Stimulated activated CD8-positive, alpha-beta memory T cell treated with anti-CD3 and anti-CD28 coated beads, Interleukin-15, amount 100 ng/mL, for 4 hours (primary cell): ENCODE measurements at places on chromosomes 7 and 10.

GRCh38 chr7:3486841-3487240 lies 185.8 kb downstream of the SDK1 start:
- no peak for DNase-seq

GRCh38 chr10:51861051-51861450 lies 161.7 kb upstream of the CSTF2T start:
- DNase-seq: no peak

GRCh38 chr10:45555795-45556194 lies 116.8 kb downstream of the ZFAND4 start:
- DNase-seq: no peak

DNA sequence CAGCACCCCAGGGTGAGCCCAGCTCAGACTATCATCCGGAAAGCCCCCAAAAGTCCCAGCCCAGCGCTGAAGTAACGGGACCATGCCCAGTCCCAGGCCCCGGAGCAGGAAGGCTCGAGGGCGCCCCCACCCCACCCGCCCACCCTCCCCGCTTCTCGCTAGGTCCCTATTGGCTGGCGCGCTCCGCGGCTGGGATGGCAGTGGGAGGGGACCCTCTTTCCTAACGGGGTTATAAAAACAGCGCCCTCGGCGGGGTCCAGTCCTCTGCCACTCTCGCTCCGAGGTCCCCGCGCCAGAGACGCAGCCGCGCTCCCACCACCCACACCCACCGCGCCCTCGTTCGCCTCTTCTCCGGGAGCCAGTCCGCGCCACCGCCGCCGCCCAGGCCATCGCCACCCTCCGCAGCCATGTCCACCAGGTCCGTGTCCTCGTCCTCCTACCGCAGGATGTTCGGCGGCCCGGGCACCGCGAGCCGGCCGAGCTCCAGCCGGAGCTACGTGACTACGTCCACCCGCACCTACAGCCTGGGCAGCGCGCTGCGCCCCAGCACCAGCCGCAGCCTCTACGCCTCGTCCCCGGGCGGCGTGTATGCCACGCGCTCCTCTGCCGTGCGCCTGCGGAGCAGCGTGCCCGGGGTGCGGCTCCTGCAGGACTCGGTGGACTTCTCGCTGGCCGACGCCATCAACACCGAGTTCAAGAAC lies 1.1 kb downstream of the VIM start:
- DNase-seq: peak; percentile 72

DNA sequence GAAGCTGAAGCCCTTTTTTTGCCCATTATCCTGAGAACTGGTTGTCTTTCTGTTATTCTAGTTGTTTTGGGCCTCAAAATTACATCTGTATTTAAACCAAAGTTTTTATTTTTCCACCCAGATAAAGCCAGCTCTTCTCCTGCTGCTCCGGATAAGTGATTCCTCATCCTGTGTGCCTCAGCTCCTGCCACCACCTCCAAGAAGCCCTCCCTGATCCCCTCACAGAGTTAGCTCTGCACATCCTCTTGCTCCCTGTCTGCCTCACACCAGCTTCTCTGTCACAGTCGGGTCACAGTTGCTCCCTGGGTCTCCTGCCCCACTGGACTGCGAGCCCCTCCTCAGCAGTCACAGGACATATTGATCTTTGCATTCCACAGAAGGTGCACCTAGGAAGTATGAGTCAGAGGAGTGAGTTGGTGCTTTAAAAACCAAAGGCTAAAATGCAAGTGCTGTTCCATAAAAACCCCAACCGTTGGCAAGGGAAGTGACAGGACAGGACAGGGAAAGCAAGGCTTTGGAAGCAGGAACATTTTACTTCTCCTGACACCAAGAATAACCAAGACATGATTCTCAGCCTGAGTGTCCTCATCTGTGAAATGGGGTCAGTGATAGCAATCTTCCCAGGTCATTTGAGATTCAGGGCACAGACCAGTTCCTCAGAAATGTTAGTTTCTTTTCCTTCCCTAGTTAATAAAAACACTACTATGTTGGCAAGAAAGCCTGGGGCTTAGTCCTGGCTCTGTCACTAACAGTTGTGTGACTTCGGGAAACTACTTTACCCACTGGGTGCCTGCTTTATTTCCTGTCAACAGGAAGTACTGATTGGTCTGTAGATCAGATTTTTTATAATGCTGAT lies 36.5 kb upstream of the EEPD1 start:
- no peak for DNase-seq

- no peak for DNase-seq
Measured at GRCh38 chr10:83607959-83608745, 531.2 kb upstream of the GHITM start.

DNA sequence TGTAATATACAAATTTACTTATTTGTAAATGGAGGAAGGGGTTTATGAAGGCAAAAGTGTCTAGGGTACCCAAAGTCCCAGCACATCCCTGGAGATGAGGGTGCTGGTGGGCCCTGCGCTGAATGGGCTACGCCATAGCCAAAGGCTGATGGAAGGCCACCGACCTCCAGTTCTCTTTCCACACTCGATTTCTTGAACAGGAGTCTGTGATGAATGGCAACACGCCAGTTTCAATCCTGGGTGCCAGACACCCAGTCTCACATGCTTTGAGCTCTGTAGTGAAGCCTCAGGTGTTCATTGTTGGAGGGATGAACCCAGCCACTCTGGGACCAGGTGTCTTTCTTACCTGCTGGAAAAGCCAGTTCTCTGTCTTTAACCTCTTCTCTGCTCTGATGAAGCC lies 752 bp downstream of the LRMDA start:
- DNase-seq: no peak

DNA sequence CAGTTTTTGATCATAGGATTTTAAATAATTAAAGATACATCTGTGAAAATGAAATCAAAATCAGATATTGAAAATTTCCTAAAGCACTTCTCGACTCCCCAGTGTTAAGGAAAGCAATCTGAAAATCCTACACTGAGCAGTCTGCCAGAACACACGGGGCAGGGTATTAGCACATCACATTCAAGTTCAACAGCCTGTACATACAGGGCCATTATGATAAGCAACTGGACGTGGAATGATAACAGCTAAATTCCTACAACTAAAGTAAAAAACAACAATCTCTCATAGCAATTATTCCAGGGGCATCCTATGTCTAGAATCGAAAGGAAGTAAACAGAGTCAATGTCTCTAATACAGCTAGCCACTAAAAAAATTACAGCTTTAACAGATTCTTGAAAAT lies 31.7 kb downstream of the TRDMT1 start:
- no peak for DNase-seq

DNA sequence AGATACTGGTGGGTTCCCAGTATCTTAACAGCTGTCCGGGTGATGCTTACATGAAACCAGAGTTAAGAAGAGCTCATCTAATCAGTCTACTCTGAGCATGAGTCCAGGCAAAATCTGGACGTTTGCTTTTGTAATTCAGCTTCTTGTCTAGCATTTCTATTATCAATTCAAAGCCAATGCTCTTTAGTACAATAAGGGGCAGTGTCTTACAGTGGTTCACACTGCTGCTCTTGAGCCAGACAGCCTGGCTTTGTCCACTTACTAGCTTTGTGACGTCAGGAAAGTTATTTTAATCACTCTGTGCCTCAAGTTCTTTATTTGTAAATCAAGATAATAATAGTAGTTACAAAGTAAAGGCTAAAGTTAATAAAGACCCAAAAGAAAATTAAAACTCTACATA lies 227.3 kb upstream of the TCF7L2 start:
- no peak for DNase-seq

DNA sequence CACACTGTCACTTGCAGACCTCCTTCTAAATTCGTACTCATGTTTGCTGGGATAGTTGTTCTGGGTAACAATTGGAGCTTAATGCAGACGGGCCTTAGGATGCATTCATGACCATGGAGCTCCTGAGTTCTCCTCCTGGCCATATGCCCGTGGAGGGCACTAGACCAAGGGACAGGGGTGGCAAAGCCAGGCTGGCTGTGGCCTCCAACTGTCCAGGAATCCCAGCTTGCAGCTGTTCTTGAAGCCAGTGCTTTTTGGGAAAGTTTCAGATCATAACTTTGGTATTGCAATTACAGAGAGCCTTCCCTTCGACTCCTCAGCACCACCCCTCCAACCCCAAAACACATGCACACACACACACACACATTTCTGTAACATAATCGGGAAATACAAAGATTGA lies 30.6 kb downstream of the ANTXRL start:
- no peak for DNase-seq

DNA sequence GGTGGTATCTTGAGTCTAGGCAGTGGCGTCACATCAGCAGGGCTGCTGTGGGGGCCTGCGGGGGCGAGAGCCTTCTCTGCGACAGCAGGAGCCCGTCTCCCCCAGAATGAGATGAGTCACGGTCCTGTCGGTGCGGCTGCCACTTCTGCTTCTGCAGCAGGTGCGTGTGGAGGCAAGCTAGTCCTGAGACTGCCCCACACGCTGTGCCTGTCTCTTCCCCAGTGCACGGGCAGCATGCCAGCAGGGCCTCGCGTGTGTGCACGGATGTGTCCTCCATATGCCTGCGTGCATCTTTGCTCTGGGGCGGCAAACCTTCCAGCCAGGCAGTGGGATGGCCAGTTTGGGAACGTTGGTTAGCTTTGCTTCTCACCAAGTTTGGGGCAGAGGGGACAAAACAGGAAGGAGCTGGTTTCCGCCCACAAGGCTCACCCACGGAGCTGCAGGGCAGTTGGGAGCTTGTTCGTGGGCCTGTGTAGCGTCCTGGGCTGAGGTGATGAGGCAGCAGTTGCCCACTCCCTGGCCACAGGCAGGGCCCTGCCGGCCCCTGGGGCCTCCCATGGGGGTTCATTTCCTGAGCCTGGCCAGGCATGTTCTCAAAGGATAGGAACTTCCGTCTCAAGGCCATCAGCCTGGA lies 60.8 kb upstream of the PPIF start:
- DNase-seq: peak; percentile 79

GRCh38 chr10:75335983-75336382 lies 65.6 kb downstream of the ZNF503 start:
- DNase-seq: no peak

- DNase-seq: no peak
Measured at GRCh38 chr7:44733708-44734481, 14.8 kb upstream of the ZMIZ2 start.

DNA sequence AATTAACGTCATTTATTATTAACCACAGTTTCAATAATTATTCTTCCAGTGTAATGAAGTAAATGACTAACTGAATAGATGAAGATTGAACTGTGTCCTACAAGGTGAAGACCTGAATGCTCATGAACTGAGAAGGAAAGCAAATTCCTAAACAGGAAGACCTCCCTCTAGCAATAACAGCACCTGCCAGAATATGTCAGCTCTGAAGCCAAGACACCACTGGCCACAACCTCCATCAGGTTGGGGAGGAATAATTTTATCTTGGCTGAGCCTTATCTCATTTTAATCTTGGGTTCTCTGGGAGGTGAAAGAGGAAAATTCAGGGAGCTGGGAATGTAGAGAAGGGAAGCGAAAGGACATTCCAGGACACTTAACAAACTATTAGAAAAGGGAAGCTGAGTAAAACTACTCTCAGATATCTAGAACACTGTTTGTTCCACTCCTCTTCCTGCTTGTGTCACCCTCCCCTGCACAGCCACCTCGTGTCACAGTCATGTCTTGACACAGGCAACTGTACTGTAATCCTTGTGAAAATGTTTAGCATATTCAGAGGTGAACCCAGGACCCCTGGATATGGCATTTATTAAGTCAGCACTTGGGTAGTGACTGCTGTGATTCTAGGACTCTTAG lies 4.6 kb upstream of the SLC13A1 start:
- no peak for DNase-seq

DNA sequence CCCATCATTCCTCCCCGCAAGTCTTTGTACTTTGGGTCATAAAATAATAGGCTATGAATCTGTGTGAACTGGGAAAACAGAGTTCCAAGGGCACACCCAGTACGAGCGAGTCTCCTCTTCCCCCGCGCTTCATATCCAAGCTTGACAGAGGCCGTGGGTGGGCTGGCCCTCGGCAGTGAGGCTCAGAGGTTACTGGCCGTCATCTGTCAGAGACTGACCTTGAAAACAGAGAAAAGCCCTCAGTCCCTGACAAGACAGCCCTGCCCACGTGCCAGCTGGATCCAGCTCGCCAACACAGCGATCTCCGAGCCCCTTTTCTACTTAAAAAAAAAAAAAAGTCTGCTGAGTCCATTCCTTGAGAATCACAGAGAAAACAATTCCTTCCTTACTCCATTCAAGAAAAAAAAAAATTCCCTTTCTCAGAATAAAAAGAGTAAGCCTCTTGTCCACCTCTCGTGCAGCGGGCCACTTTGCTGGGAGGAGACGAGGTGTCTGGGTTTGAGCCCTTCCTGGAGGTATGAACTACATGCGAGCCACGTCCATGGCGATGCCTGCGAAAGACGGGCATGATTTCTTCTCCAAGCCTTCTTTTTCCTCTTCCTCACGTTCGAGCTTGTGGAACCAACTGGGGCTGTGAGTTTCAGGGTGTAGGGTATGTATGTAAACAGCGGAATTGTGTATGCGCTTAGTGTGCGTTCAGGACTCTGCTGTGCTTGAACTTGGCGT lies 744 bp upstream of the BICC1 start:
- DNase-seq: no peak

- no peak for DNase-seq
Measured at GRCh38 chr10:132738454-132739224, 47.3 kb downstream of the NKX6-2 start.

- no peak for DNase-seq
Measured at GRCh38 chr7:69635555-69636185, 37.4 kb downstream of the AUTS2 start.

GRCh38 chr10:68938117-68938516 lies 17.9 kb upstream of the DDX21 start:
- DNase-seq: no peak

DNA sequence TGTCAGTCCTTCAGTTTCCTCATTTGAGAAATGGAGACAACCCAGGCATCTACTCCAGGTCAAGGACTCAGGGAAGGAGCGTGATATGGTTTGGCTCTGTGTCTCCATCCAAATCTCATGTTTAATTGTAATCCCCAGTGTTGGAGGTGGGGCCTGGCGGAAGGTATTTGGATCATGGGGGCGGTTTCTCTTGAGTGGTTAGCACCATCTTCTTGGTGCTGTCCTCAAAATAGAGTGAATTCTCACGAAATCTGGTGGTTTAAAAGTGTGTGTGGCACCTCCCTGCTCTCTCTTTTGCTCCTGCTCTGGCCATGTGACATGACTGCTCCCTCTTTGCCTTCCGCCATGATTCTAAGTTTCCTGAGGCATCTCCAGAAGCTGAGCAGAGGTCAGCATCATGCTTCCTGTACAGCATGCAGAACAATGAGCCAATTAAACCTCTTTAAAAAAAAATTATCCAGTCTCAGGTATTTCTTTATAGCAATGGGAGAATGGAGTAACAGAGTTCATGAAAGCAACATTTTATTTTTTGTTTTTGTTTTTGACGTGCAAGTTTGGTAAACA lies 30.0 kb downstream of the ARHGAP22 start:
- DNase-seq: no peak

DNA sequence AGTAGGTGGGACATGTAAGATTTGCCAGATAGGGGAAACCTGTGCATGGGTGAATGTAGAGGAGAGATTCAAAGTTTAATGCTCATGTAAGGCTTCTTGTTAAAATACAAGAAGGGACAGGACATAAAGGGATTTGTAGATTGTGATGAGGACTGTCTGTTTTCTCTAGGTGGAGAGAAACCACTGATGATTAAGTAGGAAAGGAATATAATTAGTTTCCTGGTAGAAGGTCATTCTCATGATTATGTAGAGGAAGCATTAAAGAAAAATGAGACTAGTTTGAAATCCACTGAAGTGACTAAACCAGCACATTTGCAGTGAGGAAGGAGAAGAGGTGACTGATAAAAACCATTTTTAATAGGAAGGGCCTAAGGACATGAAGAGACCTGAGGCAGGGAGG lies 19.6 kb upstream of the MACC1 start:
- DNase-seq: no peak
